ENCODE measurements at places on chromosomes 7 and 10.

- no peak for DNase-seq
- H3K27me3 ChIP-seq, result no peaks in the 10 kb centered on the region
- no peaks in the 10 kb centered on the region for H3K4me1 ChIP-seq
- no peak overlapping the region for H3K4me3 ChIP-seq
These were observed 59.5 kb upstream of the LAMB1 start for GRCh38 chr7:108062250-108063014.

DNA sequence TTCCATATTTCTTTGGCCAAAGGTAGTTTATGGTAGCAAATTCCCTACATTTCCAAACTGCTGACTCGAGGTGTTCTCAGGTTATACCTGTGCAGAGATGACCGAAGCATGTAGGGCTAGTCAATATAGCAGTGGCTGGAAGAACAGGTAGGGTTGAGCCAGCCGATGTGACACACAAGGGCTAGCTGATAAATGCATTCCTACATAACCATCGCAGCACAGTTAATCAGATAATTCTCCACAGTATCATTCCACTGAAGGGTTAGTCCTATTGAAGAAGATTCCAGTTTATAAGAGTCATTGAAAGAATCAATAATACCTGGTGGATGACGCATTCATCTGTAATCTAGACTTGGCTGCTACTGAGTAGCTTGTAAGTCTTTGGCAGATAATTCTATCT, 220.0 kb downstream of the KIF20B start:
- no peaks in the 10 kb centered on the region for H3K27me3 ChIP-seq
- no peak overlapping the region for H3K27ac ChIP-seq
- H3K36me3 ChIP-seq, result no peaks in the 10 kb centered on the region

- H3K27ac ChIP-seq, result no peak overlapping the region
- H3K27me3 ChIP-seq, result no peaks in the 10 kb centered on the region
- H3K4me3 ChIP-seq, result no peak overlapping the region
- no peak for DNase-seq
- H3K36me3 ChIP-seq, result no peaks in the 10 kb centered on the region
These were observed 44.5 kb downstream of the PSMC2 start for GRCh38 chr7:103391976-103392375.

DNA sequence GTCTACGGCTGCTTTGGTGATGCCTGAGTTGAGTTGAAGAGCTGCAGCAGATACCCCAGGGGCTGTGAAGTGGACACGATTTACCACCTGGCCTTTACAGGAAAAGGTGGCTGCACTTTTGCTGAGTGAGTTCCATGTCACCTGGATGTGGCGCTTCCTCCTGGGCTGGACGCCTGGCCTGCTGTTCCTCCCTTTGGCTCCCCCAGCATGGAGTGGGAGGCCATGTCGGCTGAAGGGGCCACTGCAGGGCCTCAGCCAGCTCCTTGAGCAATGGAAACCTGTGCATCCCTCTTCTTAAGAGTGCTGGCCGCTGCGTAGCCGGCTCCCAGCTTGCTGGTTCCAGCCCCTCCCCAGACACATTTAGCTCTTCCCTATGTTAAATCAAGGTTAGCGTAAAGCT, 221.0 kb downstream of the GLRX3 start:
- H3K4me1 ChIP-seq, result no peaks in the 10 kb centered on the region
- no peaks in the 10 kb centered on the region for H3K27me3 ChIP-seq
- DNase-seq, result no peak
- H3K36me3 ChIP-seq, result no peaks in the 10 kb centered on the region

DNA sequence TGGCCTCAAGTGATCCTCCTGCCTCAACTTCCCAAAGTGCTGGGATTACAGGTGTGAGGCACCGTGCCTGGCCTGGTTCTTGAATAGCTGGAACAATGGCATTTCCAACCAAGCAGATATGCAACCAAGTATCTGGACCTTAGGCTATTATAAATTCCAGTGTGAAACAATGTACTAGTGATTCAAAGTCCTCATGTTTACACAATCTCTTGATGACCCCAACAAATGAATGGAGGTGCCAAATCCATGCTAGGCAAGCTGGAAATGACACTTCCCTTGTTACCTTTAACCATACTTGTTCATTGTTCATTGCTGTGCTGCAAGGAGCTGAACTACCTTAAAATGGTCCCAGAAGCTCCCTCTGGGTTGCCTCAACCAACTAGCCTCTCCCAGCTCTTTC, 282.2 kb upstream of the KLF14 start:
- no peaks in the 10 kb centered on the region for H3K27me3 ChIP-seq
- H3K27ac ChIP-seq, result no peak overlapping the region
- peaks cover 55% of the 10 kb centered on the region for H3K4me1 ChIP-seq
- DNase-seq, result no peak

GRCh38 chr10:50809596-50809995, 69.9 kb downstream of the ASAH2B start:
- no peak overlapping the region for H3K4me3 ChIP-seq
- DNase-seq, result no peak
- no peaks in the 10 kb centered on the region for H3K4me1 ChIP-seq
- H3K27me3 ChIP-seq, result no peaks in the 10 kb centered on the region
- no peaks in the 10 kb centered on the region for H3K36me3 ChIP-seq
- H3K27ac ChIP-seq, result no peak overlapping the region

- no peak for DNase-seq
- H3K27ac ChIP-seq, result no peak overlapping the region
- H3K4me1 ChIP-seq, result no peaks in the 10 kb centered on the region
- H3K4me3 ChIP-seq, result no peak overlapping the region
- H3K36me3 ChIP-seq, result no peaks in the 10 kb centered on the region
- H3K27me3 ChIP-seq, result no peaks in the 10 kb centered on the region
These were observed 90.2 kb downstream of the GPR85 start for GRCh38 chr7:112996331-112996871.

DNA sequence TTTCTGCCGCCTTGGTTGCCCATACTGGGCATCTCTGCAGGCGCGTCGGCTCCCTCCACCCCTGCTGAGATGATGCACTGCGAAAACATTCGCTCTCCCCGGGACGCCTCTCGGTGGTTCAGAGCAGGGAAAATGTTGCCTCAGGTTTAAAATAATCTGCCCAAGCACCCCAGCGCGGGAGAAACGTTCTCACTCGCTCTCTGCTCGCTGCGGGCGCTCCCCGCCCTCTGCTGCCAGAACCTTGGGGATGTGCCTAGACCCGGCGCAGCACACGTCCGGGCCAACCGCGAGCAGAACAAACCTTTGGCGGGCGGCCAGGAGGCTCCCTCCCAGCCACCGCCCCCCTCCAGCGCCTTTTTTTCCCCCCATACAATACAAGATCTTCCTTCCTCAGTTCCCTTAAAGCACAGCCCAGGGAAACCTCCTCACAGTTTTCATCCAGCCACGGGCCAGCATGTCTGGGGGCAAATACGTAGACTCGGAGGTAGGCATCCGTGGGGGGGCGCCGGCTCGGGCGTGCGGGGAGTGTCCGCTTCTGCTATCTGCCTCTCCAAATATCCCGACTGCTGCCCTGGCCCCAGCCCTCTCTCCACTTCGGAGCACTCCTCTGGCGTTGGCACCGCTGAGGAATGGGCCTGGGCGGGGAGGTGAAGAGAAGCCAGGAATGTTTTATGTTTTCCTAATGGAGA, at the start of gene CAV1:
TSS of gene CAV1 (plus strand) at position 428 of the 689 bp plus-strand sequence. CDS start at position 455, 27 bp downstream.
- H3K4me1 ChIP-seq, result peaks cover 9% of the 10 kb centered on the region
- DNase-seq, result no peak
- H3K36me3 ChIP-seq, result no peaks in the 10 kb centered on the region
- peaks cover 4% of the 10 kb centered on the region for H3K27me3 ChIP-seq
- H3K4me3 ChIP-seq, result peak within 1 kb of the TSS; percentile 40

- H3K4me3 ChIP-seq, result no peak overlapping the region
- no peak overlapping the region for H3K27ac ChIP-seq
- H3K4me1 ChIP-seq, result no peaks in the 10 kb centered on the region
- H3K36me3 ChIP-seq, result no peaks in the 10 kb centered on the region
These were observed 5.1 kb upstream of the ADAMTS14 start for GRCh38 chr10:70666960-70667798.

DNA sequence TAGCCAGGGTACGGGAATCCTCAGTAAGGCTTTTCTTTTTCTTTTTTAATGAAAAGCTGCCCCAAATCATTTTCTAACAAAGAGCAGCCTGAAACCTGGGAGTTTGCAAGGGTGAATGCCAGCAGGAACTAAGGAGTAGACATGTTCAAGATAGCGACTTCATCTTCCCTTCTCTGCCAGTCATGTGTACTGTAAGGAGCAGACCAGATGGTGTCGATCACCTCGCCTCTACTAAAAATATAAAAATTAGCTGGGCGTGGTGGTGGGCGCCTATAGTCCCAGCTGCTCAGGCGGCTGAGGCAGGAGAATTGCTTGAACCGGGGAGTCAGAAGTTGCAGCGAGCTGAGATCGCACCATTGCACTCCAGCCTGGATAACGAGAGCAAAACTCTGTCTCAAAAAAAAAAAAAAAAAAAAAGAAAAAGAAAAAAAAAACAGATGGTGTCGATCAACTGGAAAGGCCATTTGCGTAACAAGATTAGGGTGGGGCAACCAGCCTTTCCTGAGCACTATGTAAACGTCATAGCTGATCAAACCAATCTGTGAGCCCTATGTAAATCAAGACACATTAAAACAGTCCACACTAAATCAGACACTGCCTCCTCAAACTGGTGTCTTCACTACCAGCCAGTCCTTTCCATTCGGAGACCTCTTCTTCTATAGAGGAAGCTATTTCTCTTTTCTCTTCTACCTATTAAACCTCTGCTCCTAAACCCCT, 33.8 kb downstream of the NOLC1 start:
- no peak overlapping the region for H3K4me3 ChIP-seq
- H3K27me3 ChIP-seq, result no peaks in the 10 kb centered on the region
- no peaks in the 10 kb centered on the region for H3K36me3 ChIP-seq
- H3K4me1 ChIP-seq, result no peaks in the 10 kb centered on the region
- DNase-seq, result no peak

- DNase-seq, result peak; percentile 85
- H3K4me1 ChIP-seq, result peaks cover 8% of the 10 kb centered on the region
- H3K27ac ChIP-seq, result no peak overlapping the region
- H3K4me3 ChIP-seq, result no peak overlapping the region
- no peaks in the 10 kb centered on the region for H3K27me3 ChIP-seq
These were observed 36.7 kb upstream of the ABLIM1 start for GRCh38 chr10:114694752-114695151.

DNA sequence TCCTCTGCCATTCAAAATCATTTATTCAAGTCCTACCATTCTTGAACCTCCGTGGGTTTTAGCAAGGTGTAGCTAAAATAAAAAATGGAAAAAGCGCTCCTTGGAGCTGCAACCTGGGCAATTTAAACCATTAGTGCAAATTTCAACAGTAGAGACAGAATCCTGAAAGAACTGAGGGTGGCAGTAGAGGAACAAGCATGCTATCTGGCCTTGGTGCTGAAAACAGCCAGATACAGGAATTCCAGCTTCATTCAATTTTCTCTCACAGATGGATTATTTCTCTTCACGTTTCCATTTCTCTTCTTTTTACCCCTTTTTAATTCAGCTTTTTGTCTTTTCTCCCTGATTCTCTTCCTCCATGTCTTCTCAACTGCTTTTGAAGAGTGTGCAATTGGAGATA, 77.7 kb downstream of the OTUD1 start:
- H3K27me3 ChIP-seq, result no peaks in the 10 kb centered on the region
- no peaks in the 10 kb centered on the region for H3K36me3 ChIP-seq
- no peak overlapping the region for H3K4me3 ChIP-seq

GRCh38 chr10:46227571-46227935, 59.2 kb upstream of the ANTXRL start:
- DNase-seq, result no peak

DNA sequence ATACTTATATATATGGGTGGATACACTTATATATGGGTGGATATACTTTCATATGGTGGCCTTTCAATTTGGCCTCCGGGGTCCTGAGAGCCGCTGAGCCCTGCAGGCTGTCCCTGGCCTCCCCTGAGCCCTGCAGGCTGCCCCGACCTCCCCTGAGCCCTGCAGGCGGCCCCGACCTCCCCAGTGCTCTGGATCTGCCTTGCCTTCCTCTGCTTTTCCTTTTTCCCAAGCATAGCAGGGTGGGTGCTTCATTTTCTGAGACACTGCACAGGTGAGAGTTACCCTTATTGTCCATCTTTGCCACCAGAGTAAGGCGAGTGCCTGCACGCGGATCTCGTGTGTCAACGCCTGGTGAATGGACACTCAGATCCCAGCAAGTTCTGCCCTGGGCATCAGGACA, 106.6 kb downstream of the VIPR2 start:
- no peak overlapping the region for H3K4me3 ChIP-seq
- no peak for DNase-seq
- H3K4me1 ChIP-seq, result no peaks in the 10 kb centered on the region
- H3K27ac ChIP-seq, result no peak overlapping the region
- no peaks in the 10 kb centered on the region for H3K27me3 ChIP-seq

DNA sequence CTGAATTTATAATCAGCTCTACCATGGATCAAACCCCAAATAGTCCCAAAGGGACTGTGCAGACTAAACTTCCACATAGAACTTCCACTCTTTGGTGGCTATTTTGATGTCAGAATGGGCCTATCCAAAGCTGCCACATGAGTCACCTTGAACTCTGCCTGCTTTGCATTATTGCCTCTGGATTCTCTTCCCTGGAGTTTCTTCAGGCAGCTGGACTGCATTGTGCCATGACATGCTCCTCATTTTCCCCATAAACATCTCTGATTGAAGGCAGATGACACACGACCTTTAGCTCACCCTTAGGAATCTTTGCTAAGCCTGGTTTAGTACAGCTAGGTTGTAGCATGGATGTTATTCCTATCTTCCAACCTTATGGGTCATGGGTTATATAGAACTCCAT, 251.7 kb downstream of the FZD1 start:
- no peak overlapping the region for H3K27ac ChIP-seq
- no peaks in the 10 kb centered on the region for H3K4me1 ChIP-seq
- no peaks in the 10 kb centered on the region for H3K36me3 ChIP-seq

DNA sequence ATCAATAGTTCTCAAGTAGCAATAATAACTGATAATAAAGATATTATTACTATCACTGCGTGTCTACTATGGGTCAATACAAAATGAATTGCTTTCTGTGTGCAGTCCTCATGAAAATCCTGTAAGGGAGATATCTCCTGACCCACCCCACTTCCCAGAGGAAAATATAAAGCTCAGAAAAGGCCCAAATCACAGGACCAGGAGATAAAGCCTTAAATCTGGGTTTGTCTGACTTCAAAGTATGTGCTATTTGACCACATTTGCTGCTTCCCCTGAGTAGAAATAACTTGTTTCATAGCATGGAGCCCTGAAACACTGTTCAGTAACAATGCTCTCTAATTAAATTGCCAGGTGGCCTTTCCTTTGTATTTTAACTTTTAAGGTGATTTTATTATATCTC, 174.1 kb downstream of the JAZF1 start:
- no peaks in the 10 kb centered on the region for H3K27me3 ChIP-seq
- no peak overlapping the region for H3K4me3 ChIP-seq
- DNase-seq, result no peak
- no peak overlapping the region for H3K27ac ChIP-seq
- no peaks in the 10 kb centered on the region for H3K36me3 ChIP-seq

GRCh38 chr10:104614245-104614831, 26.8 kb upstream of the SORCS3 start:
- H3K36me3 ChIP-seq, result no peaks in the 10 kb centered on the region
- no peaks in the 10 kb centered on the region for H3K27me3 ChIP-seq
- no peak overlapping the region for H3K27ac ChIP-seq

DNA sequence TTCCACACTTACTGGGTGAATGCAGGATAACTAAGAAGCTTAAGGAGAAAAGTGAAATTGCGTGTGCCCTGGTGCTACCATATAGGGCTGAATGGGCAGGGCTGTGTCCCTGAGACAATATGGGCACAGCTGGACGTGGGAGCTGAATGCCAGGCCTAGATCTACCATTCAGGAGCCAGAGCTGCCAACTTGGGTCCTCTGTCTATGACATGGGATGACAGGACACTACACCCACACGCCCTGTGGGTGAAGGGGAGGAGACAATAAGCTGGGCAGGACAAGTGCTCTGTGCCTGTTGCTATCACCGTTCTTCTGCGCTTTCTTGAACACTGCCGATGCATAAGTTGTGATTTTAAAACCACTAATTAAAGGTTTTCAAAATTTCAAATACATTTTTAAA, 293.9 kb downstream of the TNS3 start:
- no peaks in the 10 kb centered on the region for H3K27me3 ChIP-seq
- H3K4me1 ChIP-seq, result no peaks in the 10 kb centered on the region
- H3K27ac ChIP-seq, result no peak overlapping the region
- DNase-seq, result no peak
- H3K36me3 ChIP-seq, result peaks cover 52% of the 10 kb centered on the region

Data from Karpas-422 (cell line).